ENCODE measurements at places on chromosomes 6 and 20. TPM values are rescaled to one million over a fixed set of nuclear protein-coding genes. Genes with fewer than 3 reads are reported as not detected.

DNA sequence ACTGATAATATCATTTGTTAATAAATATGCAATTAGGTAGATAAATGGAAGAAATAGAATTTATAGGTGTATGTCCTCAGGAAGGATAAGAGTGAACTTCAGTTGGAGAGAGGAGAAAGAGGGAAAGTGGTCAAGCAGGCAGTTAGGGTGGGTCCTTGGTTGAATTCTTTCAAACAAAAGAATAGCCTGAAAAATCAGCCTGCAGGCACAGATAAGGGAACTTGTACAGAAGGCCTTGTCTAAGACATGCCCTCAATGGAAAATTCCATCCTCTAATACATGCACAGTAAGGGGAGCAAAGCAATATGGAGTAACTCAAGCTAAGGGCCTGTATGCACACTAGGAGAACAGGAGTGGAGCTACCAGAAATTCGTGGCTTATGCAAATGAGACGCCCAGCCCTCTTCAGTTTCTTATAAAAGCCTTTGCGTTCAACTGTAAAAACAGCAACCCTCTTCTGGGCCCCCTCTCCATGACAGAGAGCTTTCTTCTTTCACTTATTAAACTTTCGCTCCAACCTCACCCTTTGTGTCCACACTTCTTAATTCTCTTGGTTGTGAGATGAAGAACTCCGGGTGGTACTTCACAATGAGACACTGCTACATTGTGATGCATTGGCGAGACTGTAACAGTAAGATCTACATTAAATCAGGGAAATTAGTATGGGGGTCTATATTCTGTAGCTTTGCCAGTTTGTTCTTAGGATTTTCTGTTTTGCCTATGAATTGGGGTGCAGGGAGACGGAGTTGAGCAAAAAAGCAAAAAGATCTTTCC lies 147.0 kb downstream of the HS3ST5 start:
- no peak for DNase-seq

DNA sequence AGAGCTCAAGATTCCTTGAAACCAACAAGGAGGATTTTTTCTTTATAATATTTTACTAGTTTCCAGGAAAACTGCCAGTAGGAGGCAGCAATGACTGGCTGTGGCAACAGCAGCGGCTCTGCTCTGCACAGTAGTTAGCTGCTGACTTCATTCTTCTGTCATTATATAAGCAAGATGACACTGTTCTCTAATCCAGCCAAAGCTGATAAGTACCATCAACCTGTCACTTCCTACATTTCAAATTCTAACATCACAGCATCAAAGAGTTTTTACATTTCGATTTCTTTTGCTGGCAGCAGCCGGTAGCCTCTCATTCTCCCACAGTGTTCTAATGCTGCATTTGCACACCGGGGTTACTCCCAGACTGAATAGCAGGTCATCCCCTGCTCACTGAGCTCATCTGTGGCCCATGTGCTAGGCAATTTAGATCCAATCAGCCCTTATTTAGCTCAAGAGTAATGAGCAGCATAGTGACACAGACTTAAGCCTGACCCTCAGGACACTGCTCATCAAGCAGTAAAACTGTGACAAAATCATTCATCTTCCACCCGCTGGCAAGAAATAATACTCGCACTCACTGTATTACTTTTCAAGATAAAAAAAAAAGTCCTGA lies 67.8 kb downstream of the MMS22L start:
- peak; percentile 61 for DNase-seq

GRCh38 chr6:79898076-79898475 lies 49.3 kb downstream of the ELOVL4 start:
- no peak for DNase-seq

DNA sequence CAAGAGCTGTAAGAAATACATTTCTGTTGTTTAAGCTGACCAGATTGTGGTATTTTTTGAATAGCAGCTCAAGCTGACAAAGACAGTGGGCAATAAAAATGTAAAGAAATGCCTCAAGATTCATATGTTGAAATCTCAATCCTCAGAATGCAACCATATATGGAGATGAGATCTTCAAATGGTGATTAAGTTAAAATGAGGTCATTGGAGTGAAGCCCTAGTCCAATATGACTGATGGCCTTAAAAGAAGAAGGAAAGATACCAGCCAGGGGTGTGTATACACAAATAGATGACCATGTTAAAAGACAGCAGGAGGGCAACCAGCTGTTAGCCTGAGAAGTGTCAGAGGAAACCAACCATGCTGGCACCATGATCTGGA lies 7.1 kb upstream of the DDO start:
- peak; percentile 6 for DNase-seq

The ZBP1 gene
- 0.47 TPM for total RNA-seq
